ENCODE measurements at places on chromosomes 16 and 17. TPM values are rescaled to one million over a fixed set of nuclear protein-coding genes. Genes with fewer than 3 reads are reported as not detected.
A peak's percentile ranks its signal among the peaks of the same experiment; 100 is the strongest.

Gene ST6GALNAC1
- 18.9 TPM for total RNA-seq

Gene SULT1A2
- 10.8 TPM for total RNA-seq

Gene TPPP3
- 118 TPM for total RNA-seq

Gene CLEC10A
- 6.0 TPM for total RNA-seq

Gene BICDL2
- total RNA-seq: 18.5 TPM

- peaks cover 45% of the 10 kb centered on the region for H3K36me3 ChIP-seq
- H3K4me1 ChIP-seq: no peaks in the 10 kb centered on the region
- no peak overlapping the region for H3K4me3 ChIP-seq
- DNase-seq: no peak
Observed at GRCh38 chr16:84048270-84048669, 5.7 kb upstream of the SLC38A8 start.

DNA sequence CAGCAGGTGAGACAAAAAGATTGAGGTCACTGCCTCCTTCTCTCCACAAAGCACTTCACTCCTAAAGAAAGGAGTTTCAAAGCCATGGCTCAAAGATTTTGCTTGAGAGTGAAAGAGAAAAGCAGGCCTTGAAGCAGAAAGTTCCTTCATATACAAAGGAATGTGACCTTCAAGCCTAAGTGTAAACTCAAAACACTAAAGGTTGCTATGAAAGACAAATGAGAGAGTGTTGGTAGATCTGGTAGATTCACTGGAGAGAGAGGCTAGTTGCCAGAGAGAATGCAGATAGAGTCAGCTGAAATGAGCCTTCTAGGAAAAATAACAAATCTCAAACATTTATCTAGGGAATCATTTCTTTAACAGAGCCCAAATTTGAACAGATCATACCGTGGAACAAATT is 305.2 kb downstream of the CDH8 start:
- no peaks in the 10 kb centered on the region for H3K4me1 ChIP-seq
- DNase-seq: no peak
- H3K27ac ChIP-seq: no peak overlapping the region
- no peaks in the 10 kb centered on the region for H3K36me3 ChIP-seq
- no peak overlapping the region for H3K4me3 ChIP-seq
- H3K27me3 ChIP-seq: no peaks in the 10 kb centered on the region

- H3K36me3 ChIP-seq: no peaks in the 10 kb centered on the region
- H3K4me3 ChIP-seq: no peak overlapping the region
- no peak overlapping the region for H3K27ac ChIP-seq
Observed at GRCh38 chr16:57572978-57573728, 30.7 kb downstream of the ADGRG5 start.

DNA sequence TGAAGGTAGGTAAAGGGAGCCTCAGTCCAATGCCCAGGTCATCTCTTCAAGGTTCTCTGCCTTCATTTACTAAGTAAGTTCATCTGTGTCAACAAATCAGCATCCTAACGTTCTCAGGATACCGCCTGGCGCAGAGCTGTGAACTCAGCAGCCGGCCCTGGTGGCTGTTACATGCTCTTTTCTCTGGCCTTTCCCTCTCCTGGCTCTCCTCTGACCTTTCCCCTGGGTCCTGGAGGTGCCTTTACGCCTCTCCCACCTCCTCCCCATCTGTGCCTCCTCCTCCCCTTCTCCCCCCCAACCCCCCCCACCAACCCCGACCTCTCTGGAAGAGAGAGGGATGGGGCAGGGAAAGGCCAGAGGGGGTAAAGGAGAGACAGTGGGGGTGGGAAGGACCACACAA is 19.5 kb downstream of the COTL1 start:
- H3K27ac ChIP-seq: peak overlapping the region; percentile 90
- DNase-seq: no peak
- no peaks in the 10 kb centered on the region for H3K27me3 ChIP-seq
- peaks cover 77% of the 10 kb centered on the region for H3K4me1 ChIP-seq
- no peaks in the 10 kb centered on the region for H3K36me3 ChIP-seq

- H3K4me1 ChIP-seq: no peaks in the 10 kb centered on the region
- H3K27ac ChIP-seq: no peak overlapping the region
- no peak overlapping the region for H3K4me3 ChIP-seq
- DNase-seq: no peak
- H3K27me3 ChIP-seq: no peaks in the 10 kb centered on the region
Observed at GRCh38 chr17:28242791-28243190, 76.2 kb upstream of the TMEM97 start.

DNA sequence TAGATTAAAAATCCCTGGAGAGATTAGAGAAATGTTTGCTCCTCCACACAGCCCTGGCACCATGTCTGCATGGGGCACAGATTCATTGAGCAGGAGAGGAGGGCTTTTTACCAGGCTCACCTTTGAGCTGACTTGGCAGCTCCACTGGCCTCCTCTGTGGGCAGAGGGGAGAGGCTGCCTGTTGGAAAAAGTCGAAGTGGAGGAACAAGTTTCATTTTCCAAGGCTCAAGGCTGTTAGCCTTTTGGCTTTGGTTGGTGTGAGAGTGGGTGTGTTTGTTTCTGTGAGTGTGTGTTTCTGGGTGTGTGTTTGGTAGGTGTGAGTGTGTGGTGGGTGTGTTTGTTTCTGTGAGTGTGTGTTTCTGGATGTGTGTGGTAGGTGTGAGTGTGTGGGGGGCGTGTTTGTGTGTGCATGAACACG is 5.6 kb downstream of the TMEM238L start:
- no peak for DNase-seq
- H3K4me1 ChIP-seq: no peaks in the 10 kb centered on the region
- H3K27me3 ChIP-seq: no peaks in the 10 kb centered on the region
- no peak overlapping the region for H3K27ac ChIP-seq
- no peaks in the 10 kb centered on the region for H3K36me3 ChIP-seq

GRCh38 chr17:21113716-21114115 is 13.0 kb upstream of the DHRS7B start:
- no peaks in the 10 kb centered on the region for H3K4me1 ChIP-seq
- no peaks in the 10 kb centered on the region for H3K27me3 ChIP-seq
- H3K27ac ChIP-seq: no peak overlapping the region
- DNase-seq: no peak
- H3K4me3 ChIP-seq: no peak overlapping the region
- no peaks in the 10 kb centered on the region for H3K36me3 ChIP-seq

DNA sequence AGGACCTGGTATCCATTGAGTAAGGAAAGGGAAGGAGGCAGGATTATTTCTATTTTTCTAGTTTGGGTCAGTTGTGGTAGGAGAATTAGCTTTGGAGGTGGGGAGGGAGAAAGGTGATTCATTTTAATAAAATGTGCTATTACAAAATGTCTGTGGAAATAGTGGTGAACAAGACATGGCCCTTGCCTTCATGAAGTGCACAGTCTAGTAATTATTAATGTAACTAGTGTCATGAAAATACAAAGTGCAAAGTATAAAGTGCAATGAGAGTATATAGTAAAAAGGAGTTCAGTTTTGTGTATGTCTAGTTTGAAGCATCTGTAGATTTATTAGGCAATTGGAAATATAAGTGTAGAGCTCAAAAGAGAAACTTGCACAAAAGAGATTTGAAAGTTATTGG is 11.9 kb downstream of the NFATC3 start:
- no peak for DNase-seq
- H3K27ac ChIP-seq: no peak overlapping the region
- peaks cover 24% of the 10 kb centered on the region for H3K4me1 ChIP-seq
- H3K36me3 ChIP-seq: no peaks in the 10 kb centered on the region
- no peak overlapping the region for H3K4me3 ChIP-seq

GRCh38 chr17:18230288-18231141 is 5.1 kb downstream of the LLGL1 start:
- H3K4me3 ChIP-seq: no peak overlapping the region
- DNase-seq: no peak
- no peak overlapping the region for H3K27ac ChIP-seq
- no peaks in the 10 kb centered on the region for H3K27me3 ChIP-seq
- H3K4me1 ChIP-seq: peaks cover 9% of the 10 kb centered on the region
- no peaks in the 10 kb centered on the region for H3K36me3 ChIP-seq

GRCh38 chr16:31568577-31569359 is 41.1 kb downstream of the AHSP start:
- H3K4me3 ChIP-seq: no peak overlapping the region
- no peak overlapping the region for H3K27ac ChIP-seq
- DNase-seq: peak; percentile 68
- H3K4me1 ChIP-seq: peaks cover 17% of the 10 kb centered on the region

- H3K27ac ChIP-seq: peak overlapping the region; percentile 98
- H3K4me3 ChIP-seq: peak overlapping the region; percentile 73
- no peaks in the 10 kb centered on the region for H3K36me3 ChIP-seq
- no peaks in the 10 kb centered on the region for H3K27me3 ChIP-seq
- DNase-seq: no peak
Observed at GRCh38 chr17:35241520-35241919, 1.4 kb upstream of the SLFN5 start.

DNA sequence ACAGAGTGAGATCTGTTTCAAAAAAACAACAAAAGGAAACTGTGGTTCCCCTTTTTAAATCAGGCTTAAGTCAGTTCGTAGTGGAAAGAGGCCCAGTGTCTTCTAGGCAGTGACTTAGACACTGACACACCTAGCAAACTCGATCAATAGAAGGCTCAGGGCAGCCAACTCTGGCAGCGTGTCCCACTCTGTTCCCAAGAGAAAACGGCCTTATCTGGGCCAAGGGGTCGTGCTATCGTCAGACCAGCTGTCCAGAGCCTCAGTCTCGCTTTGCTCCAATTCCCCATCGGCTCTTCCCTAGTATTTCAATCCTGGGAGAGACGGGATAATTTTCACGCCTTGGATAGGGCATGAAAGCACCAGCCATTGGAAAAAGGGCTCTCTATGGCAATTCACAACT is 72.9 kb downstream of the SLC5A11 start:
- H3K27me3 ChIP-seq: no peaks in the 10 kb centered on the region
- no peak for DNase-seq
- no peak overlapping the region for H3K27ac ChIP-seq

DNA sequence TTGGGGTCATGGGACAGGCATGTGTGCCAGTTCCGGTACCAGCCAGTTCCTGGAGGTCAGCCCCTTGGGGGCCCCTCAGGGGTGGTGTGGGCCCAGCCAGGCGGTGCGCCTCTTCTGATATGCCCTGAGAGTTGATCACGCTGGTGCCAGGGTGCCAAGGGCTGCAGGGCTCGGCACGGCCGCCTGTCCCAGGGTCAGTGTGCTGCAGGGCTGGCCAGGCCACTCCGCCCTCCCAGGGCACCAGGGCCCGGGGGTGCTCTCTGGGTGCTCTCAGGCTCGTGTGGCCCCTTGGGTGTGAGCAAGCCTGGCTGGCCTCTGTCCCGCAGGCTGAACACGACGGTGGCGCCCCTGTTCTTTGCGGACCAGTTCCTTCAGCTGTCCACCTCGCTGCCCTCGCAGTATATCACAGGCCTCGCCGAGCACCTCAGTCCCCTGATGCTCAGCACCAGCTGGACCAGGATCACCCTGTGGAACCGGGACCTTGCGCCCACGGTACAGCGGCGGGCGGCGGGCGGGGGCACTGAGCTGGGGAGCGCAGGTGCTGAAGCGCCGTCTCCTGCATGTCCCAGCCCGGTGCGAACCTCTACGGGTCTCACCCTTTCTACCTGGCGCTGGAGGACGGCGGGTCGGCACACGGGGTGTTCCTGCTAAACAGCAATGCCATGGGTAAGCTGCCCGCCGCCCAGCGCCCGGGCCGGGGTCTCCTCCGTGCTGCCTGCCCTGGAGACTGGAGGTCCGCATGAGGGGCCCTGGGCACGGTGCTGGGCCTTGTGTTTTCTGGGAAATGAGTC is 6.0 kb downstream of the GAA start:
- peak; percentile 84 for DNase-seq
- H3K36me3 ChIP-seq: no peaks in the 10 kb centered on the region
- H3K4me3 ChIP-seq: no peak overlapping the region
- H3K27me3 ChIP-seq: no peaks in the 10 kb centered on the region

- no peak for DNase-seq
- peaks cover 49% of the 10 kb centered on the region for H3K36me3 ChIP-seq
- no peaks in the 10 kb centered on the region for H3K27me3 ChIP-seq
- H3K4me3 ChIP-seq: no peak overlapping the region
Observed at GRCh38 chr17:19385521-19385983, 1.4 kb downstream of the MFAP4 start.

DNA sequence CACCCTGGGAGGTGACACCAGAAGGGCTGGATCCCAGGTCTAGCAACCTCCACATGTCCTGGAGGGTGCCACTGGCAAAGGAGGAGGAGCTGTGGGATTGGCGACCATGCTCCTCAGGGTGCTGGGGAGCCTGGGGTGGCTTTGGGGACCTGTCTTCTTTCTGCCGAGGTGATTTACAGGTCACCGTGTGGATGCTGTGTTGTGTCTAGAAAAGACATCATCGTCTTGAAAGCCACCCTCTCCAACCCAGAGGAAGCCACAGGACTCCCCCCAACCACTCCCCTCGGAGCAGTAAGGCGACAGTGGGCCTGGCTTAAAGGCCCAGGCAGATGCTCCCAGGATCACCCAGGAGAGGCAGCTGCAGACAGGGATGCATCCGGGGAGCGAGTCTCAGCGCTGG is 29.7 kb upstream of the FASN start:
- H3K4me1 ChIP-seq: peaks cover 3% of the 10 kb centered on the region
- H3K27ac ChIP-seq: no peak overlapping the region
- no peak for DNase-seq
- H3K36me3 ChIP-seq: peaks cover 15% of the 10 kb centered on the region
- H3K4me3 ChIP-seq: no peak overlapping the region
- no peaks in the 10 kb centered on the region for H3K27me3 ChIP-seq

DNA sequence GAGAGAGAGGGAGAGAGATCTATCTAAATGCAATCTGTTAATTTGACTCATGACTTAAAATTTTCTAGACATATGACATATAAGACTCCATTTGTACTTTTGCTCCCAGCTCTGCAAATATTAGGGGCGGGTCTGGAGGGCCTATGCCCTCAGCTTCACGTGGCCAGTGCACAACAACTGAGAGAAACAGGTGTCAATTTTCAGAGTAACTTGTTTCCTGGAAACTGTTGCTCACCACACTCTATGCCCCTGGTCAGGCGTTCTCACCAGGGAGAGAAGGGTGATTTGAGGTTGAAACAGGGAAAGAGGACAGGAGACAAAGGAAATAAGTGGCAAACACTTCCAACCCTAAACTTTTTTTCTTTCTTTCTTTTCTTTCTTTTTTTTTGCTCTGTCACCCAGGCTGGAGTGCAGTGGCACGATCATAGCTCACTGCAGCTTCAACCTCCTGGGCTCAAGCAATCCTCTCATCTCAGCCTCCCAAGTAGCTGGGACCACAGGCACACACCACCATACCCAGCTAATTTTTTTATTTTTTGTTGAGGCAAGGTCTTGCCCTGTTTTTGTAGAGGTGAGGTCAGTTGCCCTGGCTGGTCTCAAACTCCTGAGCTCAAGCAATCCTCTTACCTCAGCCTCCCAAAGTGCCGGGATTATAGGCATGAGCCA is 270.0 kb downstream of the SLC39A11 start:
- H3K4me1 ChIP-seq: no peaks in the 10 kb centered on the region
- DNase-seq: no peak
- no peak overlapping the region for H3K27ac ChIP-seq

DNA sequence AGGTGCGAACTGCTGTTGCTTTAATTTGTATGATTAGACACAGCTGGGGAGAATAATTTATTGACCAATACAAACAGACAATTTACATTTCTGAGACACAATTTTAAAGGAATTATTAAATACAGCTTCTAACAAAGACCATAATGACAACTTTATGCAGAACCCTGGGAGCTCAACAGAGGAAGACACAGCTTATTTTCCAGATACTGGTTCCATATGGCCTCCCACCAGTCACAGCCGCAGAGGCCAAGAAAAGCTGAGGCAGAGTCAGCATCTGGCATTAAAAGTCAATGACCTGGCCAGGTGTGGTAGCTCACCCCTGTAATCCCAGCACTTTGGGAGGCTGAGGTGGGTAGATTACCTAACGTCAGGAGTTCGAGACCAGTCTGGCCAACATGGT is 66.1 kb upstream of the BCAR1 start:
- peak overlapping the region; percentile 30 for H3K27ac ChIP-seq
- H3K4me1 ChIP-seq: peaks cover 10% of the 10 kb centered on the region
- H3K4me3 ChIP-seq: no peak overlapping the region
- H3K36me3 ChIP-seq: peaks cover 8% of the 10 kb centered on the region
